ENCODE measurements at places on chromosomes 1 and 21.

DNA sequence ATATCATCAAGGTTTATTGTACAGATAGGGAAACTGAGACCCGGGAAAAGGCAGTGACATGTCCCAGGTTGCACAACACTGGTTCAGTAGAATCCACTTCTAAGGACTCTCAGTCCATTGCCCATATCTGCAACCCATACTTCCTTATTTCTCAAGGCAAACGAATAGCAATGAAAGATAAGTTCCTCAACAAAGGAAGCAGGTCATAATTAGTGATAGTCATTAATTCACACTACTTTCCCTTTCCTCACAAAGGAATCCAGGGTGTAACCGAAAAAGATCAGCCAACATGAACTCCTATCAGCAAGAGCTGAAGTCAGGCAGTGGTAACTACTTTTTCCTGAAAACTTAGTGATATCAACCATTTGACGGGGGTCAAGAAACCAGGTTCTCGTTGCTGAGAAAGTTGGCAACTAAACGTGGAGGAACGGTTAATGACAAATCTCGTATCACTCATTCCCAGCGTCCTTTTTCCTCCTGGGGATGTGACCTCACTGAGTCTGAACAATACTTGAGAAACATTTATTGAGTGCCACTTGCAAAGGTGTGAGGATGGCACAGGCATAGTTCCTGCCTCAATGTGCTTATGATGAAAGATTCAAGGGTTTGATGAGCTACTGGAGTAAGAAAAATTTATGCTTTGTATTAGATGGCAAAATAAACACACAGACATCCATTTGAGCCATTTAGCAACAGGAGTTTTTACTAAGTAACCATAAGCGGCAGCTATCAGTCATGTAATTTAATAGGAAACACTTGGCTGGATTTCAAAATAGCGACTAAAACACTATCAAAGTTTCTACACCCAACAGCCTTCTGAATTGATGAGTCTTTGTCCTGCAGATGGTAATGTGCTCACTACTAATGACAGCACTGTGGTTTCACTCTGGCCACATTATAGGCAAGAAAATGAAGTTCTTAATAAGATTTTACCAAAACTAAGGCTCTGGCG, 82.3 kb downstream of the PLPP3 start:
- DNase-seq, result peak; percentile 29

DNA sequence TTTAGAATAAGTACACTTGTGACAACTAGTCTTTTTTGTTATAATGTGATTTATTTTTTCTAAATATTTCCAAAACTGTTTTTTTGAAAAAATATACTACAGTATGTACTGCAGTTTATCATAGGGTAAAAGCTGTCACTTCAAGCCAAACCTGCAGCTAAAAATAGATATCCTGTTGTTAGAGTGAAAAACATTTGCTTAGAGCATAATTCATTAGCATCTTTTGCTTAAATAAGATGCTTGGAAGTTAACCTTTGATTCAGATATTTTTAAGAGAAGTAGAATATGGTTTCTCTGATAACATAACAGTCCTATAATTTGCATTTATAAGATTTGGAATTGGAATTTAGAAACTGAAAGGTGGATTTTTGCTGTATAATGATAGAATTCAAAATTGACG, 21.5 kb downstream of the PRKACB start:
- no peak for DNase-seq

DNA sequence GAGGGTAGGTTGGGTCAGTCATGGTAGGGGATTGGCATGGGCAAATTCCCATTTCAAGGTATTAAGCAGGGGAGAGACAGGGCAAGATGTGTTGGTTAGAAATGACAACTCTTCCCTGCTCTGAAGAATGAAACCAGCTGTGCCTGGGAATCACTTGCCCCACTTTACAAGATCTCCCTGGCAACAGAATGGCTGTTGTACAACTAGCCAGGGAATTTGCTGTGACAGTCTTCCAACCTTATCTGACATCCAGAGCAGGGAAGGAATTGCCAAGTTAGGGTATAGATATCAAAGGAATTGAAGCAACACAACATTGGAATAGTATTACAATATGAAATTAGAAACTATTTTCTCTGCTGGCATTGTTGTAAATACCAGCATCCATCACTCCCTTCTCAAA, 154.7 kb downstream of the CACNA1E start:
- DNase-seq, result no peak

GRCh38 chr1:36560177-36560576, 77.5 kb upstream of the CSF3R start:
- DNase-seq, result no peak

- no peak for DNase-seq
These were observed 39.7 kb upstream of the PDE9A start for GRCh38 chr21:42613756-42614155.

DNA sequence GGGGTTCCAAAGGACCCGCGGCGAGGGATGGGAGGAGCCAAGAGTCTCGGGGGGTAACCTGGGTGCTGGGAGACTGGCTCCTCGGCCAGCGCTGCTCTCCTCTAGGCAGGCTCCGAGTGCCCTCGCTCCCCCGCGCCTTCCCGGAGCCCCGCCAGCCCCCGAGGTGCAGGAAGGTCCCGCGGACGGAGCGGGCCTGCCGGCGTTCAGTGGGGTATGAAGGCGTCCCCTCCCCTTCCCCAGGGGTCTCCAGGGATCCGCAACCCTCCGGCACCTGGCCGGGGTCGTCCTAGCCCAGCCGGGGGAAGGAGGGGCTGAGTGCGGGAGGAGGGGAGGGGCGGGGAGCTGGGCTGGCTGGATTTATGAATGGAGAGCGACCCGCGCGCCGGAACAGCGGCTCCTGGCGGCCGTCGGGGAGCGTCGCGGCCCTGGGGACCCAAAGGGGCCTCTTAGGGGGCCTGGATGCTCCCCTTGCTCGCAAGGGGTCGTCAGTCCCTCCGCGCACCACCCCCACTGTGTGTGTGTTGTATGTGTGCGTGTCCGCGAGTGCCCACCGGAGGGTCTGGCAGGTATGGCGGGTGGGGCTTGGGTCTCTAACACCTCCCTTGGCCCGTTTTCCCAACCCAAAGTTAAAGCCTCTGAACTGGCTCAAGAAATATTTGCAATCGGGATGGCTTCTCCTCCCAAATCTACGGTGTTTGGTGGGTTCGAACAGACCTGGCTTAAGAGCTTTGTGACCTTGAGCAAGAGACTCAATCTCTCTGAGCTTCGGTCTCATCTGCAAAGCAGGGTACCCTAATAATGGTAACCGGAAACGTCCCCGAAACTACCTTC, 642 bp downstream of the HCRTR1 start:
- peak; percentile 38 for DNase-seq

- DNase-seq, result no peak
These were observed 196.7 kb downstream of the LRRC40 start for GRCh38 chr1:70008660-70009059.

DNA sequence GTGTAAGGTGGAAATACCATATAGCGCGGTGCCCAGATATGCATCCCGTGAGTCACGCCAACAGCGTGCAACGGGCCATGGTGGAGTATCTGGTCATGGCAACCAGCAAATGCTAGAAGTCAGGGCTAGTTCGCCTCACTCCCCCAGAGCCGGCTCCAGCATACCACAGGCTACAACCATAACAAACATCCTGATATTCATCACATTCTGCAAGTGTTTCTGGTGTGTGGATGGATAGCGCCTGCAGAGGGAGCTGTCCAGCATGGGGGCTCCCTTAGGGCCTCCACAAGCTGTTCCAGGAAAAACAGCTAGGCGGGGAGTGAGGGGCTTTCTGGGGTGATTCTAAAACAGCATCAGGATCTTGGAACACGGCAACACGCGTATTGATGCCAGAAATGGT, 6.8 kb downstream of the C1orf198 start:
- no peak for DNase-seq

- DNase-seq, result no peak
These were observed 2.5 kb downstream of the USP33 start for GRCh38 chr1:77757066-77757584.

GRCh38 chr1:162859191-162859590, 1.8 kb downstream of the CCDC190 start:
- DNase-seq, result no peak

DNA sequence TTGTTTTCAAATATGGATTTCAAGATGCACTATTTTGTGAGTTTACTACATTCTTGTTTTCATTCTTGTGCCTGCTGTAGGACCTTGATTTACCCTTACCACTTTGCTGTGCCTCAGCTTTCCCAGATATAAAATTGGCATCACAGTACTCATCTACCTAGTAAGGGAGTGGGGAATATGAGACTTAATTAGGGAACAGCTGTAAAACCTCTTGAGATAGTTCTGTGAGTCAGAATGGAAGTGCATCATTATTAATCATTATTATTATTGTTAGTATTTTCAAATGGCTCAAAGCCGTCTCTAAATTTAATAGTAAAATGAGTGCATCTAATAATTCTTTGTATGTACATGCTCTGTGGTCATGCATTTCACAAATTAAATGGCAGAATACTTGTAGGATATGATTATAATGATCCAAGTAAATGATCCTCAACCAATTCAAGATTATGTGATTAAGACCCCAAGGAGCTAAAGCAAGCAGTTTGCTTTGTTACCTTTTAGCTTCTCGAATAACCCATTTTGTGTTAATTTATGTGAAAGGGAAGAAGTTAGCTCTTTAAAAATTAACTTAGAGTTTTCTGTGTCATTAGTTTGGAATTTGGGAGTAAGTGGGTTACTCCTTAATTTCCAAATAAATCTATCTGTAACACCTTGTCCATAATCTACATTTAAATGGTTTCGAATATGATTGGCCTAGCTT, 155.4 kb downstream of the NFIA start:
- no peak for DNase-seq

GRCh38 chr1:225914947-225915346, 9.1 kb downstream of the PYCR2 start:
- DNase-seq, result no peak

DNA sequence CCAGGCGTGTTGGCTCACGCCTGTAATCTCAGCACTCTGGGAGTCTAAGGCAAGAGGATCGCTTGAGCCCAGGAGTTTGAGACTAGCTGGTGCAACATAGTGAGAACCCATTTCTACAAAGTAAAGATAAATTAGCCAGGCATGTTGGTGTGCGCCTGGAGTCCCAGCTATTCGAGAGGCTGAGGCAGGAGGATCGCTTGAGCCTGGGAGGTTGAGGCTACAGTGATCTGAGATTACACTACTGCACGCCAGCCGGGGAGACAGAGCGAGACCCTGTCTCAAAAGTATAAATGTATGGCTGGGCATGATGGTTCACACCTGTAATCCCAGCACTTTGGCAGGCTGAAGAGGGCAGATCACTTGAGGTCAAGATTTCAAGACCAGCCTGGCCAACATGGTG, 51.5 kb upstream of the LBR start:
- no peak for DNase-seq

- no peak for DNase-seq
These were observed 58.3 kb downstream of the SLC30A7 start for GRCh38 chr1:100953960-100954730.

DNA sequence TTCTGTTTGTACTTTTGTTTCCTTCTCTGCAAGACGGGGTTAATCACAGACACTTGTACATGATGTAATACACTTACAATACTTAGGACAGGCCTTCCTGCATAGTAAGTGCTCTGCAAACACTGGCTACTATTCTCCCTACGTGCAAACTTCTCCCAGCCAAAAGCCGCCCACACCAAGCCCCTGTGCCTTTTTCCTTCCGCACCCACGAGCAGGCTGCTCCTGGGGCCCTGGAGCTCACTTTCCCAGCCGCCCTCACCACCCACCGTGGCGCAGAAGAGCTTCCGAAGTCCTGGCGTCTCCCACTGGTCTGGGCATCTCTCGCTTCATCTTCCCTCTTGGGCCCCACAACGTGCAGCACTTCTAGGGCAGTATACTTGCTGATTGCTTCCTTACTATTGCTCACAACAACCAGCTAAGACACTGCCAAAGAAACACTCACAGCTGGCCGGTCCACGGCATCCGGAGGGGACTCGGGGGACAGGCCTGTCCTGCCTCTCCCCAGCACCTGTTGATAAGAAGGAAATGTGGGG, 22.5 kb upstream of the GPR157 start:
- peak; percentile 49 for DNase-seq

DNA sequence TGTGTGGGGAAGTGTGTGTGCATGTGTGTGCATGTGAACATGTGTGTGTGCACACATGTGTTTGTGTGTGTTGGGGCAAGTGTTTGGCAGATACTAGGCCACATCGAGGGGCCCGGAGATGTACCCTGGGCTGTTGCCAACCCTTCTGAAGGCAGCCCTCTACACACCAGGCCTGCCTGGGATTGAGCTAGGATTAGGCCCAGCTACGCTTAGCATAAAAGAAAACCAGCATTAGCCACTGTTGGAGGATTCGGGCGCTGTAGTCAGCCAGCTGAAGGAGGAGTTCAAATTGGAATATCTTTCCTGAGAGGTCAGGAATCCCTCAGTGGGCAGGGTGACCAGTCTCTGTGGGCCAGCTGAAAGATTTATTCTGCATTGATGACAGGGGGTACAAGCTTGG, 10.6 kb upstream of the ALX3 start:
- no peak for DNase-seq

- no peak for DNase-seq
These were observed 20.4 kb downstream of the CEP85 start for GRCh38 chr1:26254404-26254803.

- peak; percentile 15 for DNase-seq
These were observed 14.1 kb downstream of the TMCO4 start for GRCh38 chr1:19785660-19786059.

- peak; percentile 61 for DNase-seq
These were observed at the start of gene EDARADD for GRCh38 chr1:236393681-236394481. TSS of gene EDARADD (plus strand) at chr1:236394286. CDS start at chr1:236394445, 159 bp downstream.

DNA sequence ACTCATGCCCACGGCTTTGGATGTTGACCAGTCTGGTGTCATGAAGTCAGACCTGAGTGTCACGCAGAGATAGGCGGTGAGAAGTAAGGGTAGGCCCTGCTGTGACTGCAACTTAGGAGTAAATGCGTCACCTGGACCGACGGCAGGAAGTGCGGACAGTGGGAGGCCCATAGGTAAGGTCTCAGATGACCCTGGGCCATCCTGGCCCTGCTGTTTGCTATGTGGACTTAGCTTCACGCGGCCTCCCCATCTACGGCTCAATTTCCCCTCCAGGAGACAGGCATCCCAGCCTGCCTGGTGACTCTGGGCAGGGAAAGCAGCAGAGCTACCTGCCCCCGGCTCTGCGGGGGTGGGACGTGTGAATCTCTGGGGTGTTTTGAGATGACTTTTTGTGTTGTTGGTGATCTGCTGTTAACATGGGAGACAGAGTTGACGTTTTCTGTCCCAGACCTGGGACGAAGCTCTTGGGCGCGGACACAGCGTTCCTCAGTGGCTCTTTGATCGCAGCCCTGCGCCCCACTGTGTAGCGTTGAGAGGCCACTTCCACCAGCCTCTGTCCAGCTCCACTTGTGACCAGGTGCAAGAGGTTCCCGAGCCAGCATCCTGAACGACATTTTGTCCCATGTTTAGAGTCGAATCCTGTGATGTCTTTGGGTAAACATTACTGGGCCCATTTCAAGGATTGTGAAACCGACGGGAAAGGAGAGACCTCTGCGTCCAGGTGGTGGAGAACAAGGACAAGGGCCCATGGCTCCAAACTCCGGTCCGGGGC, 39.9 kb downstream of the CRYAA start:
- DNase-seq, result no peak

- DNase-seq, result no peak
These were observed 14.8 kb upstream of the ZNF669 start for GRCh38 chr1:247118946-247119446.

GRCh38 chr1:14778898-14779865, 180.7 kb downstream of the KAZN start:
- peak; percentile 23 for DNase-seq

Measured in fibroblast of skin of right biceps (primary cell).